ENCODE measurements at places on chromosomes 4 and X.

GRCh38 chrX:39563178-39563577 is 534.6 kb downstream of the BCOR start:
- no peak for DNase-seq

DNA sequence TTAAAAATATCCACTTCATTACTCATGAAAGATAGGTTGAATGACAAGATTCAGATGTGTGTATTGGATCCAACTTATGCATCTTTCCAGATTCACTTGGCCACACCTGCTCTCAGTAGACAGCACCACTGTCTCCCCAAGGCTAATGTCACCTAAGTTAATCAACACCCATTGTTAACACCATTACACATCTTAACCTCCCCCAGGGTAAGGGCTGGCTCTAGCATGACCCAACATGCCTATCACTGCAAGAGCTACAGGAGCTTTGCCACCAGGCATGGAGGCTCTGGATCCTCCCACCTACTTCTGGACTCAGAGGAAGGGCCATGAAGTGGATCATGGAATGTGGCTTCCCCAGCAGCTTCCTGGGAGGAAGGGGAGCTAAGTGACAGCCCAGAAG is 32.8 kb upstream of the LSM6 start:
- DNase-seq, result no peak

- no peak for DNase-seq
Observed at GRCh38 chrX:40325161-40325560, 227.4 kb upstream of the BCOR start.

DNA sequence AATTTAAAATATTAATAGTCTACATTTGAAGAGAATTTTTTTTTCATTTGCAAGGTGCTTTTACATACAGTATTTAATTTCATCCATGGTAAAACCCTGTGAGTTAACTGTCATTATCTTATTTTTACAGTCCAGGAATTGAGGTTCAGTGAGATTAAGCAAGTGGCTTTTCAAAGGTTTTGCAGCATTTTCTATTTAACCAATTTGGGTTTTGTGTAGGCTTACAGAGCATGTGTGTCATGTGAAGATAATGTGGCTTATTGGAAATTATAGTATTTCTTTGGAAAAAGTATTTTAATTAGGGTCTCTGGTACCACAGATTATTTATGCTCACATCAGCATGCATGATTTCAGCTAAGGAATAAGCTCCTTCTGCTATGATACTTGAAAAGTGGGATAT is 4.5 kb downstream of the XK start:
- DNase-seq, result no peak

- DNase-seq, result no peak
Observed at GRCh38 chr4:186554539-186554913, 841 bp downstream of the MTNR1A start.

DNA sequence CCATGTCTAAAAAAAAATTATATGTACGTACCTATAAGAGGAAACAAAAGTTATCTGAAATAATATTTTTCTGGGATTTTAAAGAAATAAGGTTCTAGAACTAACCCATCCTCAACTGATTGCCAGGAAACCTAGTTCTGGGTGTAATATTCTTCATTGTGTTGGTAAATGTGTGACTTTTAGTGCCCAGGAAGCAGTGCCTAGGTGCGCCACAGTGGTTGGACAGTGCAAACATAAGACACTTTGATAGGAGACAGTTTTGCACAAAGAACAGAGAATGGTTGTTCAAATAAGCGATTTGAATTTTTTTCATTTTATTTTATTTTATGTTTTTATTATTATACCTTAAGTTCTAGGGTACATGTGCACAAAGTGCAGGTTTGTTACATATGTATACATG is 22.0 kb upstream of the PTTG2 start:
- DNase-seq, result no peak

GRCh38 chrX:35046660-35047296 is 104.2 kb downstream of the FAM47B start:
- DNase-seq, result no peak

- DNase-seq, result peak; percentile 37
Observed at GRCh38 chr4:8215001-8215427, 15.9 kb downstream of the SH3TC1 start.

DNA sequence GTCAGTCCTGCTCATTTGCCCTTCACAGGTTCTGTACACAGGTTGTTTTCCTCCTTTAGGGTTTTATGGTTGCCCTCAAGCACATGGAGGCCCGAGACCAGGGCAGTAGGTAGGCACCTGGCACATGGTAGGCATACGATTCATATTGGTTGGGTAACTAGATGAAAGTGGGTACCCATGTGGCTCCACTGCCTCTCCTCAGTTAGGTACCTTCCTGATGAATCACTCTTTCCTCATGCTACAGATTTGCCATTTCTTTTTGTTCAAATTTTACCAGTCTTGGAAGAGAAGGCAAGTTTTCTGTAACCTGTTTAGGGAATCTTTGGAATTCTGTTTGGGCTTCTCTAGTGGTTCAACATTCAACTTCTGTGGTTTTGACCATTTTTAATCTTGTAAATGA is 121.3 kb downstream of the FHIP1A start:
- no peak for DNase-seq

DNA sequence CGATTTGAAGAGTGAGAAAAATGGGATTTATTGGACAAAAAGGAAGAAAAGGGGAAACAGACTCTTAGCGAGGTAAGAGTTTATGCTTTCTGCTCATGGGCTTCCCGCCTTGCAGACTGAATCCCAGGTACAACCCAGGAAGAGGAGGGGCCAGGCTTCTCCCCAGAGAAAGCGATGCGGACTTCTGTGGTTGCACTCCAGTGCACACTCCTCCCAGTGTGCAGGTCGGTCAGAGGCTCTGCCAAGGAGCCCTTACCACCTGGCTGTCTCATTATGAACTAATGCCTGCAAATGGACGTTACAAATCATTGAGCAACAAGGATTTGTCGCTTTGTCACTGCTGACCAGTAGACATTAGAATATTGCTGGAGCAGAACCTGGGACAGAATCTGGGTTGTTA is 39.9 kb upstream of the GLRA2 start:
- no peak for DNase-seq

DNA sequence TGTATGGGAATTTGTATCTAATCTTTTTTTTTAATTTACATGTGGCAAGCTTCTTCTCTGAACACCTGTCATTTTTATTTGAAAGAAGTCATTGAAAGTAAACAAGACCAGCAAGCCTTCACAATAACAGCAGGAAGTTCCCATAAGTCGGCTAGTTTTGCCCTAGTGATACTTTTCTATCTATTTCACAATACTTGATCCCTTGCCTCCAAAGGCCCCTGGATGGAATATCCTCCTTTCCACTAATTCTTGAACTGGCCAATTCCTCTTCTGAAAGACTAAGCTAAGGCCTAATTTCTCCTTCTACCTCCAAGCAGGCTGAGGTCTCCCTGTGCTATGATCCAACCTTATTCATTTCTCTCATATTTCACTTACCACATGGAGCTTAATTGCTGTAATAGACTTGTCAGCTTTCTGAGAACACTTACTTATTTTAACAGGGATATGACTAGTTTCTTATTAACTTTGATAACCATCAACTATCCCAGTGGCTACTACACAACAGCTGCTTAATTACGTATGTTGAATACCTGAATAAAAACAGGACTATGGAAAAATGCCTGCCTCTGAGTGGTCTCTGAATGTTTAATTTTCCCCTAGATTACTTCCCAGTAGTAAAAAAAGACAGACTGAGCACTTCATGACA is 194.2 kb downstream of the MAD2L1 start:
- DNase-seq, result no peak

DNA sequence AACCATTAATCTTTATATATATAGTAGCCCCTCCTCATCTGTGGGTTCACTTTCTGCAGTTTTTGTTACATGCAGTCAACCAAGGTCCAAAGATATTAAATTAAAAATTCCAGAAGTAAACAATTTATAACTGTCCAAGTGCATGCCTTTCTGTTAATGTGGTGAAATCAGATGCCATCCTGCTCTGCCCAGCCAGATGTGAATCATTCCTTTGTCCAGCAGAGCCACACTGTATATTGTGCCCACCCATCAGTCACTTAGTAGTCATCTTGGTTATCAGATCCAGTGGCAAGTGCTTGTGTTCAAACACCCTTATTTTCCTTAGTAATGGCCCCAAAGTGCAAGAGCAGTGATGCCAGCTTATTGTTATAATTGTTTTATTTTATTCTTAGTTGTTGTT is 17.2 kb upstream of the PRDM5 start:
- DNase-seq, result no peak

DNA sequence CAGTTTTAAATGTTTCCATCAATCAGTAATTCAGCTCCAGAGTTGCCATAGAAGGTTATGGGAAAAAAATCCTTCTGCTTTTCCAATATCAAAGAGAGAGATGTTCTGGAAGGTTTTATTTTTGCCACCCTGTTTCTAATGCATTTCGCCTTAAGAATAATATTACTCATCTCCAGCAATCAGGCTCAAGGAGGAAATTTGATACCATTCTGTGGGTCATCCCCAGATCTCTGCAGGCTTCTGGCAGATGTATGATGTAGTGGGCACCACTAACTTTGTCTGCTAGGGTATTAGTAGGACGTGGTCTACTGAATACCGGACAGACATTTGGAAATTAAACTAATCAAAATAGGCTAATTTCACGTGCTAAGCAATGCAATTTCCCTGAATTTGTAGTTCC is 645.4 kb upstream of the TENM3 start:
- DNase-seq, result no peak

GRCh38 chr4:173943547-173943946 is 339.9 kb downstream of the FBXO8 start:
- no peak for DNase-seq

DNA sequence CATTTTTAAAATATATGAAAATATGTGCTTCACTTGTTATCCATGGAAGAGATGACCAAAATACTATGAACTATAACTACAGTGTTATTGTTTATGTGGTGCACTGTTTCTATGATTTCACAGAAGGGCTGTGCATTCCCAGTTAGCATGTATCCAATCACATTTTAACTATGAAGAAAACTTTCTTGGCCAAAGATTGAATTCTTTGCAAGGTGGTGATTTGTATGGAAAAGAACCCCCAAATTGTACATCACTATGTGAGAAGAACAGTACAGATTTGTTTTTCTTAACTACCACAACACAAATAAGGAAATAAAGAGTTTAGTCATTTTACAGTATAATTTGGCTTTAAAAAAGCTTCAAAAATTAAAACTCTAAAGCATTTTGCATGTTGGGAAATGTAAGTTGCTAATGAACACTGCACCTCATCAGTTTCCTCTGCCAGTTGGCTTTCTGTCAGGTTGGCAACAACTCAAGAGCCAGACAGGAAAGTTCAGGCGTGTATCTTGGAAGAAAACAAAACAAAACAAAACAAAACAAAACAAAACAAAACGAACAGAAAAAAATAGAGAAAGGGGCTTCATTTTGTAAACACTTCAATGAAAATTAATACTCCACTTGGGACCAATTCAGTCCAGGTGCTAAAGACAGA is 237.0 kb downstream of the SCFD2 start:
- peak; percentile 14 for DNase-seq

GRCh38 chrX:107849747-107850421 is 24.2 kb downstream of the MID2 start:
- no peak for DNase-seq

GRCh38 chrX:42832764-42833549 is 55.0 kb upstream of the PPP1R2C start:
- no peak for DNase-seq

GRCh38 chr4:26141051-26141721 is 179.6 kb upstream of the RBPJ start:
- peak; percentile 1 for DNase-seq

DNA sequence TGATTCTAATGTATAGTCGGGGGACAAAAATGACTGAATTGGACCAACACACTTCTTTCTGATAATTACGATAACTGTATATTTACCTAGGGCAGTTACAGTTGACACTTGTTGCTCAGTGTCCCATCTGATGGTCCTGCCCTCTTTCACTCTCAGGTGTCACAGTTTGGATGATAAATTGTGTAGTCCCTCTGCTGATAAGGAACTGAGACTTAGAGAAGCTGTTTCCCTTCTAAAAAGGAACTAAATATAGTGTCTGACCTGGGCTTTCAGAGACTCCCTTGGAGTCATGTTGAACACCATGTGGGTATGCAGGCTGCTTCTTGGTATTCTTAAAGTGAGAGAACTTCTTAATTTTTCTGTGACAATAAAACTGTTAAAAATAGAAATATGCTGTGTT is 23.7 kb upstream of the PNPLA4 start:
- DNase-seq, result no peak

GRCh38 chr4:164428561-164428960 is 325.4 kb upstream of the SMIM31 start:
- no peak for DNase-seq

DNA sequence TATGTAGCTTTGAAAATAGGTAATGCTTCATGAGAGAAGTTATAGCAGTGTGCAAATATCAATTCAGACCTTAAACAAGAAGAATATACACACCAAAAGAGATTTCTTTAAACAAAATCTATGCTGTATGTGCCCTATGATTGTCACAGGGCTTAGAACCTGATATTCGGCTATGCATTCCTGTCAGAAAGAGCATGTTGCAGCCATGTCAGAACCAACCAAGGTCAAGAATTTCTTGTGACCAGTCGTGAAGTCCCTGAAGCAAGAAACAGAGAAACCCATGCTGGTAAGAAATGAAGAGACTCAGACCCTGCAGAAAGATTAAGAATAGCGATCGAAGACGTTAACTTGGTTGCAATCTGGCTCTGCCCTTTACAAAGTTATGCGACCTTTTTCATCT is 210.3 kb upstream of the SPIN4 start:
- peak; percentile 1 for DNase-seq

- no peak for DNase-seq
Observed at GRCh38 chr4:77880784-77881183, 18.2 kb downstream of the MRPL1 start.

DNA sequence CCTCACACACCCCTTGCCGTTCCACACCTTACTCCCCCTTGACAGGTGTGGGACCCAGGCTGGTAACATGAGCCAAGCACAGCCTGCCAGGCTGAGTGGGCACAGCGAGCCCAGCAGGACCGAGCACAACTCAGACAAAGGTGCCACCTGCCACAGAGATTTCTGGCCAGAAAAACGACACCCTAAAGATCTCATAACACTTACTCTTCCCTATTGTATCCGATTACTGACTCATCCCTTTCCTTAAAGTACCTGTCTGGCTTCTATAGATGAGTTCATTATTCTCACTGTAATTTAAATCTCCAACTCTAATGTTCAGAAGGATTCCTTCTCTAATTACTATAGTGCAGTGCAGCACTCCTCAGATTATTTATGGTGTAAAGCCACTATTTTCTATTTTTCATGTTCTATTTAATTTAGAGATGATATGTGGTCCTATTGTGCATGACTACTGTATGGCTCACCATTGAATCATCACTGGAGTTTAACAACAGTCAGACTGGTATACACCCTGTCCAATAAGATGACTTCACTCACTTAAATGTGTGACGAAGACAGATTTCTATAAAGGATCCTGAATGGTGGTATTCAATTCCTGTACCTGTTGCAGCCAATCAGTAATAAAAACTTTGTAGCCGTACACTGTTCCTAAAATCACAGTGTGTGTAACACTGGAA is 7.6 kb upstream of the SYTL5 start:
- no peak for DNase-seq

- DNase-seq, result no peak
Observed at GRCh38 chr4:17347445-17347844, 164.4 kb downstream of the QDPR start.

Measured in DMS79 treated with DMSO at 0.1 percent for 48 hours (cell line).